ENCODE measurements at places on chromosomes 5 and 9.

DNA sequence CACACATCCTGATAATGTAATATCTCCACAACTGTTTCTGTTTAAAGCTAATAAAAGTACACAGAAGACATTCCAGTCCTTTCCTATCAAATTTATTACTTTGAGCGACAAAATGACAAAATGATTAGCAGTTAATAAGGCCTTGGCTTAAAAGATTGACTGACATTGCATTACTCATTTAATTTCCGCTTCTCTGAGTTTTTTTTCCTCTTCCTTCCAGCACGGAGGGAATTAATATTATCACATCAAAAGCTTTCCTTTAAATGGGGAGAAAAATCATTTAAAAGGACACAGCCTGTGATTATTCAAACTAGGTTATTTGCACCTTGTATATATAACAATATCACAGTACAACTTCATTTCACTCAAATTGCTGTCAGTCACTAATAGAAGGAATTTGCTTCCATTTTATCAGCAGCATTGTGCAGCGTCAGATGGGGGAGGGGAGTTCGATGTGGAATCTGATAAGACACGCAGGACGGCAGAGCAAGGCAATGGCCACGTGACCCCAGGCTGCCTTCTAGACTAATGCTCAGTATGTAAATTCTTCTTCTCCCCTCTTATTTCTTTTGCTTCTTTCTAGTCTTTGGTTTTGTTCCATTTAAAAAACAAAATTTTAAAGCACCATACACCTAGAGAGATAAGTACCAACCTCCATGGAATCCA lies 400.5 kb downstream of the IRX1 start:
- DNase-seq: no peak

DNA sequence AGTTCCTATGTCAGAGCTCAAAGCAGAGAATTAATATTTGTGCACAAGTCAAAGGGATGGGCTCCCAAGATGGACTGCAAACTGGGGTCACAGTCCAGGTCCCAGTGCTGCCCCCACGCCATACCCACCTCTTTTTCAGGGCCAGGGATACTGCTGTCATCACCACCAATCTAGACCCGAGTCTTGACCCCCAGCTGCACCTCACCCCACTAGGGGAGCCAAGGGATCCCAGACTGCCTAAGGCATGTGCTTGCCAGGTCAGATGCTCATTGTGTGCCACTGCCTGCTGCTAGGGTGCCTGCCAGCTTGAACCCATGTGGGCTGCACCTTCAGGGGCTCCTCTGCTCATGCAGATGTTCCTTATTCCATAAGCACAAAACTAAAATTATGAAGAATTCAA lies 215.6 kb upstream of the NREP start:
- DNase-seq: no peak

DNA sequence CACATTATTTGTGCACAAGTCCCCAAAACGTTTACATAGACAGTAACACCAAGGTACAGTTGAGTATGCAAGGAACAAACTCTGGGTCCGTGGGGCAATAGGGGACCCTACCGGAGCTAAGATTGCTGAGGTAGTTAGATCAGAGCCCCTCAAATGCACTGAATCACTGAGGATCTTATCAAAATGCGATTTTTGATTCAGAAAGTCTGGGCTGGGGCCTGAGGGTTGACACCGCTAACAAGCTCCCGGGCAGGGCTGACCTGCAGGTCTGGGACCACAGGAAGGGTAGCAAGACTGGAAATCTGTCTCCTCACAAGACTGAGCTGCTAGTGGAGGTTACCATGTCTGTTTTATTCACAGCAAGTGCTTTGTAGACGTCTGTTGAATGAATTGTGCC lies 1.8 kb upstream of the IL3 start:
- DNase-seq: no peak

DNA sequence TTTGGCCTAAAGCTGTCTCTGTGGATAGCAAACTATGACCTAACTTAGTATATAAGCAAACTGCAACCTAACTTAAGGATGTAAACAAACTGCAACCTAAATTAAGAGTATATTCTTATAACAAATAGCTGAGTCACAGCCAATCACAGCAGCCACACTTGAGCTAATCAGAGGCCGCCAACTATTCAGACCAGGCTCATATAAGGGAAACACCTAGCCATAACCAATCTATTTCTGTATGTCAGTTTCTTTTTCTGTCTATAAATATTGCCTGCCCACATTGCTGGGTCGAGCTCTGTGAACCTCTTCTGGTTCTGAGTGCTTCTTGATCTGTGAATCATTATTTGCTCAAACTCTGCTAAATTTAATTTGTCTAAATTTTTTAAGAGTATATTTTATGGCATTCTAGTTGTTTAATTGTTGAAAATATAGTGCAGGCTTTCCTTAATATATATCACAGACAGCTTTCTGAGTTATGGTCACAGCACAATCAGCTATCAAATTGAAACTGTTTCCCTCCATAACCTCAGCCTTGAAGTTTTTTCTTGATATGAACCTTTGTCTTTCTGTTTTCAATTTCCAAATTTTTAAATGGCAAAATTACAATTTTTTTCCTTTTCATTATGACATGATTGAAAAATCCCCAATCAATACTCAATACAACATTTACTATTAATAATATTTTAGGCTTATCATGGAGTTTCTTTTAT lies 327.1 kb upstream of the NUDT12 start:
- no peak for DNase-seq

- no peak for DNase-seq
Measured at GRCh38 chr5:35832762-35833161, 23.9 kb upstream of the IL7R start.

GRCh38 chr5:160485364-160485969 lies 63.8 kb downstream of the PTTG1 start:
- no peak for DNase-seq

DNA sequence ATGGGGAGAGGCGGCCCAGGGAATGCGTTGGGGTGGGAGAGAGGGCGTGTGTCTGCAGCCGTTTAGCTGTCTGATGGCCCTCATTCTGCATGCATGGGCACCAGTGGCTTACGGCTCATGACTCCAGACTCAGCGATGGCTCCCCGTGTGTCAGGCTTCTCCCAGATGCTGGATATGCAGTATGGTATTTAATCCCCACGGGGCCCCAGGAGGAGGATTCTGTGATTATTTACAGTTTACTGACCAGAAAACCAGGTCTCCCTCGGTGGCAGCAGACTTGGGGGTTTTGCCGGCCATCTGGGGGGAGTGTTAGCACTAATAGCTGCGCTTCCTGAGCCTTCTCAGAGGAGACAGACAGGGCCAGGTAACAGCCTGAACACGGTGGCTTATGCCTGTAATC lies 4.3 kb downstream of the PRDM12 start:
- no peak for DNase-seq

- no peak for DNase-seq
Measured at GRCh38 chr5:8060953-8061429, 192.0 kb downstream of the MTRR start.

GRCh38 chr5:155029240-155029639 lies 15.7 kb downstream of the KIF4B start:
- DNase-seq: no peak

DNA sequence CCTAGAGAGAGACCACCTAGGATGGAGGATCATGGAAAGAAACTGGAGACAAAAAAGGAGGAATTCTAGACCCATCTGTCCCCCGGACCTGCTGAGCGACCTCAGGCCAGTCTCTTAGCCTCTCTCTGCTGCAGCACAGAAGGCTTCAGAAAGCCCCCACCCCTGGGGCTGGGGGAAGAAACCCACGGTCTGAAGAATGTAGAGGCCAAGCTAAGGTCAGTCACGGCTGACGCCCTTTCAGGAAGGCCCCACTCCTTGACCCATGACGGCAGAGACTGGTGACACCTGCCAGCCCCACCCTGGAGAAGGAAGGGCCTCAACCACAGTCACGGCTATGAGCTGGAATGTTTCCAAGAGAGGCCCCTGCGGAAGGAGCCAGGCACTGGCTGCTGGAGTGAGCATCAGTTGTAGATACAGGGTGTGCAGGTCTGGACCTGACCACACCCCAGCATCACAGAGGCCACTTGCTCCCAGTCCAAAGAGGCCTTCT lies 120.5 kb upstream of the BOD1 start:
- no peak for DNase-seq

GRCh38 chr5:169052207-169052606 lies 248.7 kb downstream of the SLIT3 start:
- no peak for DNase-seq

- DNase-seq: peak; percentile 93
Measured at GRCh38 chr5:139787568-139788293, 7.9 kb upstream of the PSD2 start.

- DNase-seq: no peak
Measured at GRCh38 chr9:111601237-111602018, 2.0 kb upstream of the PTGR1 start.

DNA sequence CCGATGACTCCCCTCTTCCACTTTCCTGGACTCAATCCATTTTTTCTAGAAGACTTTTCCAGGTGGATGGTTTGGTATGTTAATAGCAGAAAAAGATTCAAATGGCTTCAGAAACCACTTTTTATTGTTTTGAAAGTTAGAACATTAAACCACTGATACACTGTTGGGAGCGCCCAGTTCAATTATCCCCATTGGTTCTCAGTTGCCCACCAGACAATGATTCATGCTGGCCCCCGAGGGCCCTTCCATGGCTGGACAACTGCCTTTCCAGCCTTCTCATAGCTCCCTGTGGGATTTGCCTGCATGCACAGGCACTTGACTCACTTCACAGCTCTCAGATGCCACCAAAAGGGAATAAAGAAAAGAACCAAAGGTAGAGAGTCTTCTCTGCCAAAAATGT lies 21.3 kb upstream of the ANKRD34B start:
- no peak for DNase-seq

GRCh38 chr5:76372323-76373054 lies 30.6 kb upstream of the IQGAP2 start:
- no peak for DNase-seq

- no peak for DNase-seq
Measured at GRCh38 chr5:110017854-110018253, 328.1 kb downstream of the MAN2A1 start.

DNA sequence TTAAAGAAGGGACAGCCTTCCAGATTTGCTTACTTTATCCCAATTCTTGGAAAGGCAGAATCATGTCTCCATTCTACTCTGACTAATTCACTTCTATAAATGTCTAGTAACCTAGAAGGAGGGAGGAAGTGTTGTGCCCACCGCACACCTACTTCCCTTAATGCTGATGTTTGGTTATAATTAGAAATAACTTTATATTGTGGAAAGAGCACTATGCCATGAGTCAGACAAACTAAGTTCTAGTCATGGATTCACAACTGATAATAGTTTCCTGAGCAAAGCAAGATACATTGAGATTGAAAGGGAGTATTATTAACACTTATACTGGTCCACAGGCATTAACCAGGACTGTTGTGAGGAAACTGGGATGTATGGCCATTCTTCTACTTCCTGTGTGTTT lies 345.9 kb upstream of the RPS23 start:
- no peak for DNase-seq

DNA sequence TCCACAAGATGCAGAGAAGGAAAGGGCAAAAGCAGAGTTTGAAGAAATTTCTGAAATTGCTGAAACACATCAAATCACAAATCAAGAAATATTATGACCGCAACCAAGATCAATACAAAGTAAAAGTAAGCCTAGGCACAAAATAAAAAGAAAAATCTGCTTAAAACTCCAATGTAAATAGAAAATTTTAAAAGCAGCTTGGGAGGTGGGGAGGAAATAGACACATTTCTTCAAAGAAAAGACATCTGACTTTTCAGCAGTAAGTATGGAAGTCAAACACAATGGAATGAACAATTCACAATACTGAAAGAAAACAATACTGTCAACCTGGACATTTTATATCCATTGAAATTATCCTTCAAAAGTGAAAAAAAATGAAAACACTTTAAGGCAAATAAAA lies 55.1 kb downstream of the HTR4 start:
- no peak for DNase-seq

GRCh38 chr5:57887851-57888621 lies 405.4 kb upstream of the ACTBL2 start:
- no peak for DNase-seq

- no peak for DNase-seq
Measured at GRCh38 chr5:36655161-36655560, 48.8 kb downstream of the SLC1A3 start.

GRCh38 chr5:53997736-53998627 lies 312.4 kb downstream of the ARL15 start:
- DNase-seq: no peak

- DNase-seq: no peak
Measured at GRCh38 chr5:53476531-53477480, 3.6 kb upstream of the FST start.

- no peak for DNase-seq
Measured at GRCh38 chr5:29001666-29002065, 1963.3 kb upstream of the CDH9 start.

DNA sequence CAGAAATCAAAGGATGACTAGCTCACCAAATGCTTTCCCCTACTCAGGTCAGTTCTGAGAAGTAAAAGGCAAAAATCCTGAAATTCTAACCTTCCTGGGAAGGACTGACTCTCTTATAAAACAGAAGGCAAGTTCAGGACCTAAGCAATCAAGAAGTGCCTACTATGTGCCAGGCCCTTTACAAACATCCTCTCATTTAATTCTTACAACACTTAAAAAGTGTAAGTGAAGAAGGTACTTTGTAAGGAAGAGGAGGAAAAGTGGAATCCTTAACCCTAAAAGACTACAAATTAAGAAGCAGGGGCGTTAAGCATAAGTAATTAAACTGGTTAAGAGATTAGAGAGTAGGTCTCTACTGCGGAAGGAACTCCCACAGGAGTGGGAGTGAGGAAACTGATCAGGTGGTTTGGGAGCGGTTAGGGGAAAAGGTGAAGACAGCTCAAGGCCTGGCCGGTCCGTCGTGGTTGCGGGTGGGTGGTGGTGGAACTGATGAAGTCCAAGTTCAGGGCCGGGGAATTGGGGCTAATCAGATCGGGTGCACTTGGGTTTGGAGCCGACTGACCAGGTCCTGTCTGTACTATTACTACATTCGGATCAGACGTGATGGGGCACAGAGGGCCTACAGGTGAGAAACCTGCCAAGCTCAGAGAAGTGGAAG lies 839 bp downstream of the MED27 start:
- DNase-seq: no peak

- DNase-seq: peak; percentile 74
Measured at GRCh38 chr9:99823681-99824377, 2.1 kb downstream of the NR4A3 start.

DNA sequence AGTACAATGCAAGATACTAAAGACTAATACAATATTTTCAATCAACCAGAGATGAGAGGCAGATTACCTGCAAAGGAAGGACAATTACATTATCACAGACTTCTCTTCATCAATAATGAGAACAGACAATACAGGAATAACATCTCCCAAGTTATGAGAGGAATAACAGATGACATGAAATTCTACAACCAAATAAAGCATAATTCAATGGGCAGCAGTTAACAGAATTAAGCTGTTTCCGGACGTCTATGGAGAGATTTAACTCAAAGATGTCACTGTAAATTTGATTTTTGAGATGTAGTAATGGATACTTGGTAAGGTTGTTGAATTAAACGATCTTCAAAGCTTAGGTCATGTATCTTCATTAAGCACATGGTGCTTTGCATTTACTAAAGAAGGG lies 19.8 kb upstream of the PARP8 start:
- no peak for DNase-seq

DNA sequence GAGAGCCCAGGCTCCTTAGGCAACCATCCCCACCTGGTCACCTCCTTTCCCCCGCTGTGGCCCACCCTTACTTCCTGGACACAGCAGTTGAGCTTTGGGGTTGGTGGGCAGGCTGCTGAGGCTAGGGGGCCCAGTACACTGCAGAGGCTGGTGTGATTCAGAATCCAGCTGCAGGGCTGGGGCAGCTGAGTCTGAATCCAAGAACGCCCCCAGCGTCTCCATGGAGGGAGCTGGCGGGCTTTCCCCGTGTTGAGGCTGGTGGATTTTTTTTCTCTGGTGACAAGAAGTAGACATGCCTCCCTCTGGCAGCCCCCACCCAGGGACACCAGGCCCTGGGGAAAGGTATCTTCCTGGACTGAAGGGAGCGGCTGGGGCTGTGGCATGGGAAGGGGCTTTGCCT lies 104.8 kb downstream of the RXRA start:
- no peak for DNase-seq

Data from activated T-cell treated with anti-CD3 and anti-CD28 coated beads, Interleukin-2, amount 50 U/mL, for 1 hour (primary cell).